ENCODE measurements at places on chromosomes 2 and 18.

GRCh38 chr2:43391201-43391877 lies 164.9 kb upstream of the ZFP36L2 start:
- DNase-seq, result no peak

DNA sequence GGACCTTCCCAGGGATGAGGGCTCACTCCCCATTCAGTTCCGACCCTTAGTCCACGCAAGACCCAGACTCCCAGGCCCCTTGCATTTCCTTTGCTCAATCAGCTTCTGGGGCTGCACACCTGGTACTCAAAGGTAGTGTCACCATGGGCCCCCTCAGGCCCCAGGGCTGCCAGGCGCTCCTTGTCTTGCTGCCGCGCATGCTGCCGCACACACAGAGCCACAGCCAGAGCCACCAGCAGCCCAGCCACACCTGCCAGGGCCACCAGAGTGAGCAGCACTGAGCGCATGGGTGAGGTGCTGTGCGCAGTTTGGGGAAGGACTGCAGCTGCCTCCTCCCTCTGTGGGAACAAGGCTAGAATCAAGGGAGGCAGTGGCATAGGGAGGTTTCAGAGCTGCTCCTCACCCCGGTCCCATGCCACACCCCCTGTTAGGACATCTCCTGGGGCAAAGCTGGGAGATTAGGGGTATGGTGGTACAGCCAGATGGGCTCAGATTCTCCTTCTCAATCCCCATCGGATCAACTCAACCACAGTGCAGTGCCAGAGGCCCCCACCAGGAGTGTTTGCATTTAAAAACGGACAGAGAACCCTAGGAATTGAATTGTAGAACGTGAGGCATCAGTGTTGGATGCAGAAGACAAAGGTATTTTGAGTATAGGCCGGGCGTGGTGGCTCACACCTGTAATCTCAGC lies 11.3 kb downstream of the PTPRN start:
- DNase-seq, result no peak

- no peak for DNase-seq
Observed at GRCh38 chr2:179622112-179622511, 239.3 kb downstream of the ZNF385B start.

DNA sequence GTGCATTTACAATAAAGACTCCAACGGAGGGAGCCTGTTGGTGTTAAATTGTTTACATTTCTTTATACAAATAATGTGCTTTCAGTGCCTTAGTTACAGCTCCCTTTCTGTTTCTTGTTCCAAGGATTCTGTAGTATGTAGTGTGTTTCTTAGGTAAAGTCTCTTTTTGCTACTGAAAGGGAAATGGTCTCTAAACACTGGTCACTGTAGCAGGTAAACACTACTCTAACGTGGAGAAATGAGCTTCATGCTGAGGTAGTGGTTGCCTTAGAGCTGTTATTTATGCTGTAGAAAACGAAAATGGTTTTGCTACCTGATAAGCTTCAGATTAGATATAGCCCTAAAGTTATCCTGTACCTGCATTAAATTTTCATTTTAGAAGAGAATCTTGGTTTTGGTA lies 163.6 kb downstream of the CAPN13 start:
- no peak for DNase-seq

DNA sequence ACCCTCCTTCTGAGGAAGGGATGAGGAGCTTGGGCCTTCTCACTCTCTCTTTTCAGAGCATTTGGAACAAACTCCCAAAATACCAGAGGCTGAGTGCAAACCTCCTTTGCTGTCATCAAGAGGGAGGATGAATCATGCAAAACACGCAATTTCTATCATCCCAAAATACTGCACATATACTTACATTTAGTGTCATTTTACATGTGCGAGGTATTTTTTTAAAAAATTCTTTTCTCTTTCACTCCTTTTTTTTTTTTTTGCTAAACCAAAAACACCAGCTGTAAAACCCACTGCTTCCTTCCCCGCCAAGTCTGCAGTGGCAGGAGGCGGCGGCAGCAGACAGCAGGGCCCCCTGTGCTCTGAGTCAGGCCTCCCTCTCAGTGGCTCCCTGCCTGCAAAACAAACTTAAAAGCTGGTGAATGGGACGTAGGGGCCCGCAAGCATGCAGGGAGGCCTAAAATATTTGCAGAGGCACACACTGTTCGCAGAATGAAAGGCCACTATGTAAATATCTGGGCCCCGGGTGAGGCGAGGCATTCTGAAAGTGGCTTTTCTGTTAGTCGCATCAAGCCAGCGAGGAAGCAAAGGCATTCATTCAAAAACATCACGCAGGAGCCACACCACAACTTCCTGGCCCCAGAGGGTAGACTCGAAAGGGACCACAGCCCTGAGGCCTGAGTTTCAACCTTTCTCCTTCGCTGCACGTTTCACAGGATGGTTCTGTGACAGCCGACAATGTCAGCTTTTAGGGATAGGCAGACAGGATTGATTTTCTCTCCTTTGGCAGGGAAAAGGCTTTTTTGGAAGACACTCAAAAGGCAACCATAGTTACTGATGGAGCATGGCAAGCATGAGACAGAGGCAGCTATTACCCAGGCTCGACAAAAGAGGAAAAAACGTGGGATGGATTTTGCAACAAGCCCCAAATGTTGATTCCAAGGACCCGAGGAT lies 73.4 kb downstream of the ACTR2 start:
- peak; percentile 41 for DNase-seq

DNA sequence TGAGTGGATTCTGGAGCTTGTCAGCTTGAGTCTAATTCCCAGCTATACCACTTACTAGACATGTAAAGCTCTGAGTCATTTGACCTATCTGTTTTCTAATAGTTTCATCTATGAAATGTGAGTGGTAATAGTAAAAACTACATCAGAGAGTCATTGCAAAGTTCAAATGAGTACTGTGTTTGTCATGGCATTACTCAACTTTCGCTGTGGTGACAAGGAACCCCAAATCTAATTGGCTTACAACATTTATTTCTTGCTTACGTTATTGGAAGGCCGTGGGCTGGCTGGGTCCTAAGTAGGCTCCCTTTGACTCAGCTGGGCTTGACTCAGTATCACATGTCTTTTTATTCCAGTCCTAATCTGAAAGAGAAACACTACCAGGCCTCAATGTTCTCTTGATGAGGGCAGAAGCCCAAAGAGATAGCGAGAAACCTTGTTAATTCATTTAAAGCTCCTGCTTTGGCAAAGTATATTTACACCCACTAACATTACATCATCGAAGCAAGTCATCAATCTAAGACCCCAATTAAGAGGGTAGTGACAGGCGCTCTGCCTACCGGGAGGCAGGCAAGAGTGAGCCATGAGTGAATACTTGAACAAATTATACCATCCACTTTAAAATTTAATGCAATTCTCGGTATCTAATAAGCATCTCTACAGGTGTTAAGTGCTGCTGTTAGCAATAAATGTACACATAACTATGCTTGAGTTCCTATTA lies 431.8 kb upstream of the SPHKAP start:
- no peak for DNase-seq

GRCh38 chr18:46754188-46754587 lies 2.7 kb downstream of the ST8SIA5 start:
- no peak for DNase-seq

DNA sequence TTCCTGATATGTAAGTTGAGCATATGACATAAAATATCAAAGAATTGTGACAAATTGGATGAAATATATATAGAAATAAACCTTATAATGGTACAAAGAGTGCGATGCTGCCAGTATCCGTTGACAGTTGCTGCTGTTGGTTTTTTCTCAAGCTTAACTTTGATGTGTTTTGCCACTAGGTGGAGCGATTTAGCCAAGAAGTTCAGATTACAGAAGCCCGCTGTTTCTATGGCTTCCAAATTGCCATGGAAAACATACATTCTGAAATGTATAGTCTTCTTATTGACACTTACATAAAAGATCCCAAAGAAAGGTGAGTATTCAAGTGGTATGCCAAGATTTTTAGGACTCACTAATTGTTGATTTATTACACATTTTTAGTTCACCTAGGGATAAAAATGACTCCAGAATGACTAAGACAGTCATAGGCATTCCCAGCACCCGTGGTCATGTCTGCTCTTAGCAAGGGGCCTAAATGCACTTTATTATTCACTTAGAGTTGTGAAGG lies 2.1 kb downstream of the RRM2 start:
- no peak for DNase-seq

GRCh38 chr2:190117305-190117704 lies 54.8 kb upstream of the MSTN start:
- DNase-seq, result no peak

- DNase-seq, result no peak
Observed at GRCh38 chr2:147634826-147635225, 210.0 kb upstream of the ACVR2A start.

- DNase-seq, result no peak
Observed at GRCh38 chr18:2302628-2303516, 268.4 kb downstream of the METTL4 start.

GRCh38 chr2:208179028-208179609 lies 10.7 kb downstream of the C2orf80 start:
- DNase-seq, result no peak

GRCh38 chr2:97656905-97657587 lies 6.8 kb downstream of the ACTR1B start:
- no peak for DNase-seq

DNA sequence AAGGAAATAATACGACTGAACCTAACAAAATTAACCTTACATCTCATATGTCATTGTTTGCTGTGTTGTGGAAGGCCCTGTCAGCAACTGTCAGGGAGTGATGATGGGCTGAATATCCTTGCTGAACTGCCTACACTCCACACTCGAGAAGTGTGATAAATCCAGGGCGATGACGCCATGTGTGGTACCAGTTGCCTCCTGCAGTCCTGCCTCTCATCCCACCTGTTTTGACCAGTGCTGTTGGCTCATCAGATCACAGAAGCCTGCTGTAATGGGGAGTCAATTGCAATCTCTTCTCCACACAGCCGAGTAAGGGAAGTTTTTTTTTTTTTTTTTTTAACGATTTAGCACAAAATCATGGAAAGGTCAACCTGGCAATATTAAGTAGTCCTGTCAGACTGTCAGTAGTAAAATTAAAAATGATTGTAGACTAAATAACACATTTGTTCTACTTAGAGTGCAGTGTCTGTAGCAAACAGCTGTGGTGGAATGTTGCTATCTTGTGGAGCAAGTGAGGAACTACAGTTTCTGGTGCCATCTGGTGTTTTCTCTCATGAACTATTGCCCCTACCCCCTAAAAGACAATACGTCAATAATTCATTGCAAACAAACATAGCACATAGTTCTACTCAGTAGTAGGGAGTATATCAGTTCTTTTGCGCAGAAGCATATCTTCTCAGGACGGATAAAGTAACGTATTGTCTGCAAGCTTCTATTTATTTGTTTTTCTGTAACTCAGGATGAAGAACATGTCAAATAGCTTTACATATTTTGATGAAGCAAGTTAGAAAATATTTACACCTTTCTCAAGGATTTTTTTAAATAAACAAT lies 347.6 kb downstream of the CTNNA2 start:
- no peak for DNase-seq

- peak; percentile 59 for DNase-seq
Observed at GRCh38 chr18:2654928-2655177, 673 bp upstream of the SMCHD1 start.

GRCh38 chr2:166240387-166241313 lies 112.8 kb upstream of the SCN1A start:
- DNase-seq, result no peak

DNA sequence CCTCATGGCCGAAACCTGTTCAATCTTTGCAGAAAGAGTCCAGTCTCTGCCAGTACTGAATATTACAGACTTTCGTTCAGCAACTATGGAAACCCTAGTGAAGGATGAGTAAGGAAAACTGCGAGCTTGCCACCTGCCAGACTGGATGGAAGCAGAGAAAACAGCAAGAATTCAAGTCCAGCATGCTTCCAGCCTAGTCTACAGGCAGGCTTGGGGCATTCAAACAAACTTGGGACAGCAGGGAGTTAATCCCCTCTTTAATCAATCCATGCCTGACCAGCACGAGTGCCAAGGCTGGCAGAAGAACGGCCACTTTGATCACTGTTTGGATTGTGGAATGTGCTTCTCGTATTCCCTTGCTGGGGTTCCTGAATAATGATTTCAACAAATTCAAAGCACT lies 145.2 kb downstream of the EPHA4 start:
- no peak for DNase-seq

DNA sequence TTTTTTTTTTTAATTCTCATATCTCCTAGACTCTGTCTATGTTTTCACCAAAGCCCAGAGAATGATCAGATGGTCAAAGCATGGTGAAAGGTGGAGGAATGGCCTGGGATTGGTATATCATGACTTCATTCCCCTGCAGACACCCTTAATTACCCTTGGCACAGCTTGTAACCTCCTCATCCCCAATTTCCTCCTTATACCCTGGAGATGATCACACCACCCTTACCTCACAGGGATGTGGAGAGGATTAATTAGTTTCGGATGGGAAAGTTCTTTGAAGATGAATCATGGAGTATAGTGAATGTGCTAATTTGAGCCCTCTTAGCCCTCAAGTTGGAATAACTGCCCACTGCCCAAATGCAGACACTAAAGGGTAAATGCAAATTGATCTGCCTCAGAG lies 138.0 kb upstream of the LYPD6 start:
- no peak for DNase-seq

GRCh38 chr2:197713271-197713670 lies 8.1 kb downstream of the MARS2 start:
- no peak for DNase-seq

DNA sequence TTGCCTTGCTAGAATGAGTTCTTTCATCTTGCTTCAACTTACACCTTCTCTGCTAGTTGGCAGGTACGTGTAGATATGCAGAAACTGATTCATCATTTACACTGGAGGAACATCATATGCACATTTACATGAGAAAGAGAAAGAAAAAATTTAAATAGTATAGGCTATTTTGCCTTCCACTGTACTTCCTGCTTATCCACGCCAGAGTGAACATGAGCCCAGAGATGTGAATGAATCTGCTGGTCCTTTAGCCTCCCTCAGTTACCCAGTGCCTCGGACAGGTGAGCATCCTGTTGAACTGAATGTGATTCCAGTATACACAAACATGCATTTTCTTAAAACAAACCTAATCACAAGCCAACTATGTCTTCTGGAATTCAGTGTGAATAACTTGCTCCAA lies 83.6 kb downstream of the SESTD1 start:
- no peak for DNase-seq

GRCh38 chr2:10002681-10003080 lies 40.7 kb upstream of the KLF11 start:
- DNase-seq, result no peak

DNA sequence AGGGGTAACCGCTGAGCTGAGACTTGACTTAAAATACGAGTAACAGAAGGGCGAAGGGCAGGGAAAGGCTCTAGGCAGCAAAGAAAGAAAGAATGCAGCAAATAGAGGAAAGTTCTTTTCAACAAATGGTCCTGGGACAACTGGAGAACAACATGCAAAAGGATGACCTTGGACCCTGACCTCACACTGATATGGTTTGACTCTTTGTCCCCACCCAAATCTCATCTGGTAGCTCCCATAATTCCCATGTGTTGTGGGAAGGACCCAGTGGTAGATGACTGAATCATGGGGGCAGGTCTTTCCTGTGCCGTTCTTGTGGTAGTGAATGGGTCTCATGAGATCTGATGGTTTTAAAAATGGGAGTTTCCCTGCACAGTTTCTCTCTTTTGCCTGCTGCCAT lies 33.9 kb downstream of the ST3GAL5 start:
- DNase-seq, result no peak

DNA sequence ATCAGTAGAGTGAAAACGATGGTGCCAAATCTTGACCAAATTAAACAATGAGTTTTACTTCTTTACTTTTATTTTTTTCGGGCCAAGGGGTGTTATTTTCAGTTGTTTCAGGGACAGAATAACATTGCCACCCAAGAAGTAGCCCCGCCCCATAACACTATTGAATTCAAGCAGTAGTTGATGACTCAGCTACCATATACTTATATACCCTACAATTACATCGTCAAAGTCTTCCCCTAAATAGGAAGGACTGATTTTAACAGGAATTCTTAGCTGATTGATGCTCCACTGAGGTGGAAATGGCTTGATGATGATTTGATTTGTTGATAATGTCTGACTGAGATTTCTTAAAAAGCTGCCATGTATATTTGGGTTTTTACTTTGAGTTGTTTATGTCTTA lies 24.7 kb downstream of the LYPD6B start:
- DNase-seq, result no peak

All from stimulated activated CD4-positive, alpha-beta T cell treated with anti-CD3 and anti-CD28 coated beads, Interleukin-4, amount 100 ng/mL, for 48 hours (primary cell).